ENCODE measurements at places on chromosomes 13 and 19.
A peak's percentile ranks its signal among the peaks of the same experiment; 100 is the strongest.

- peak overlapping the region; percentile 61 for H3K4me3 ChIP-seq
- DNase-seq, result no peak
- no peak overlapping the region for H3K27ac ChIP-seq
- H3K4me1 ChIP-seq, result peaks cover 7% of the 10 kb centered on the region
- H3K27me3 ChIP-seq, result peaks cover 8% of the 10 kb centered on the region
These were observed 8.7 kb downstream of the FCAR start for GRCh38 chr19:54882758-54883157.

GRCh38 chr19:40549007-40549708 lies 27.5 kb upstream of the SHKBP1 start:
- H3K27me3 ChIP-seq, result peaks cover 42% of the 10 kb centered on the region
- no peak overlapping the region for H3K27ac ChIP-seq
- H3K4me1 ChIP-seq, result peaks cover 5% of the 10 kb centered on the region

DNA sequence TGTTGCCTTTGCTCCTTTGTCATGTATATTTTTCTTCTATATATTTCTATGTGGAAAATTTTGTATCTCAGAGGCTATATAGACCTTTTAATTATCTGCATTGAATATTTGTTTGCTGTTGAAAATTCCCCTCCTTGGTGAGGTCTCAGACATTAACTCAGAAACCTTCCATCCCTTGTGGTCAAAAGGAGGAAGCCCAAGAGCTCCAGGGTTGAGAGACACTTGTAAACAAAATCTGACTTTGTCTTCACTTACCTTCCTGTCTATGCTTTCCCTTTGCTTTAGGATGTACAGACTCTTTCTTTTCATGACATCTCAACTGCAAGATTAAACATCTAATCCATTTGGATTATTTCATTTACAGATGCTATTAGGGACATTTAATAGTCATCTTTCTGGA lies 157.5 kb downstream of the PCDH20 start:
- DNase-seq, result no peak
- no peaks in the 10 kb centered on the region for H3K27me3 ChIP-seq
- H3K4me1 ChIP-seq, result no peaks in the 10 kb centered on the region
- H3K27ac ChIP-seq, result no peak overlapping the region
- no peak overlapping the region for H3K4me3 ChIP-seq

DNA sequence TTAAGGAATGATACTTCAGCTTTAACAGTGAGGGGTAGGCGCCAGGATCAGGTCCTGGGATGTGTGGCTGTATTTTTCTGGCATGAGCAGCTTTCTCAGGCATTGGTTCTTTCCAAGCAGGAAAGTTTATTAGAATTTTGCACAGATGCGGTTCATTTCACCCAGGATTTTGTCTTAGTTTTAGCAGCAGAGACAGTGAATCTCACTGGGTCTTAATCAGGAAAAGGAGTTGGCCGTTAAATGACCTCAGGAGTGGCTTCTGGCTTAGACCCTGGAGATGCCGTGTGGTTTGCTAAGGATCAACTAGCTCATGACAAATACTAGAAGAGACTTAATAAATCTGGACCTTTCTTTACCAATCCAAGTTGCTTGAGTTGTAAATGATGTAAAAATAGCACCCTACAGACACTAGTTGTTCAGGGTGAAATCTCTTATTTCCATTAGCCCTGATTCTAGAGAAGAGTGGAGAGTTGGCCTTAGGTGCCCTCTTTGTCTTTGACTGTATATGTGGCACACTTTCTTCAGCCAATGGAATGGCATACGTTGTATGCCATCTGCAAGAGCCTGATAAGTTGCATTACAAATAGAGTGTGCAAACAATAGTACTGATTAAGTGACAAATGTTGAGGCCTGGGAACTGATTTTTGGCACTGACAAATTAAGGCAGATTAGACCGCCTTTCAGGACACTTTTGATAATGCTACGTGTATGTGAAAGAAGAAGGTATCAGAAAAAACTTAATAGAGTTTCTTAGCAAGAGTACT lies 34.0 kb downstream of the LRCH1 start:
- H3K27ac ChIP-seq, result no peak overlapping the region
- peaks cover 3% of the 10 kb centered on the region for H3K27me3 ChIP-seq
- H3K4me1 ChIP-seq, result peaks cover 16% of the 10 kb centered on the region
- no peak for DNase-seq
- H3K4me3 ChIP-seq, result no peak overlapping the region
- no peaks in the 10 kb centered on the region for H3K36me3 ChIP-seq

DNA sequence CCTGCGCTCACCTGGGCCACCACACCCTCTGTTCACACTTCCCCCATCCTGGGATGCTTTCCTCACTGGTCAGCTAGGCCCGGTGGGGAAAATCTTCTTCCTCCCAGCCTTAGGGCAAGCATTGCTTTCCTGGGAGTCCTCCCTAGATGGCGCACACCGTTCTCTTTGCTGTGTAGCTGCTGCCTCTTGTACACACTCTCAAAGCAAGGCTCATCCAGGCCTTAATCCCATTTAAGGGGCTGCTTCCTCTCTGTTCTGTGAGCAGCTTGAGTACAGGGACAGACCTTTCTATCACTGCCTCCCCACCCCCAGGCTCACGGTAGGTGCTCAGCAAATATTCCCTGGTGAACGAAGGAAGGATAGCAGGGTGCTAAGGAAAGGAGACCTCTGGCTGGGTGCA lies 11.1 kb downstream of the SLC7A10 start:
- H3K4me1 ChIP-seq, result no peaks in the 10 kb centered on the region
- H3K27me3 ChIP-seq, result no peaks in the 10 kb centered on the region
- no peak overlapping the region for H3K4me3 ChIP-seq
- H3K36me3 ChIP-seq, result no peaks in the 10 kb centered on the region
- H3K27ac ChIP-seq, result no peak overlapping the region

GRCh38 chr19:44876930-44877535 lies 14.0 kb upstream of the TOMM40 start:
- H3K27ac ChIP-seq, result no peak overlapping the region
- H3K27me3 ChIP-seq, result no peaks in the 10 kb centered on the region
- DNase-seq, result no peak
- peaks cover 1% of the 10 kb centered on the region for H3K4me1 ChIP-seq
- no peak overlapping the region for H3K4me3 ChIP-seq

- peak overlapping the region; percentile 98 for H3K27ac ChIP-seq
- peaks cover 17% of the 10 kb centered on the region for H3K4me1 ChIP-seq
- H3K36me3 ChIP-seq, result peaks cover 55% of the 10 kb centered on the region
These were observed 278 bp upstream of the ZNF274 start for GRCh38 chr19:58182577-58182988.

DNA sequence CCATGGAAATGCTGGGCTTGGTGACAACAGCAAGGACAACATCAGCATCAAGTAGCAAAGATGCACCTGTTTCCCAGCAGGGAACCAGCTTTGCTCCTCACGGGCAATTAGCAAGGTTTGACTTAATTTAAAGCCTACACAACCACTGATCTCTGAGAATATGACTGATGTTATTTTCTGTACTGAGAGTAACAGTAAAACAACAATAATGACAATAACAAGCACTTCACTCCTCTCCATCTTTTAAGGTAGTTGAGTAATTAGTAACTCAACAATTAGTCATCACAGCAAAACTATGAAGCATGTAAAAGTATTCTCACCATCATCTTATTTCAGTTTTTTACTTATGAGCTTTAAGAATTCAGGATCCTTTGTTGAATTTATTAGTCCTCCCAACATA lies 37.3 kb downstream of the ENOX1 start:
- no peak overlapping the region for H3K4me3 ChIP-seq
- no peak for DNase-seq
- H3K27me3 ChIP-seq, result no peaks in the 10 kb centered on the region
- H3K27ac ChIP-seq, result no peak overlapping the region
- H3K36me3 ChIP-seq, result no peaks in the 10 kb centered on the region

- H3K4me1 ChIP-seq, result no peaks in the 10 kb centered on the region
- H3K36me3 ChIP-seq, result no peaks in the 10 kb centered on the region
- no peak for DNase-seq
- H3K4me3 ChIP-seq, result no peak overlapping the region
- no peak overlapping the region for H3K27ac ChIP-seq
These were observed 1537.4 kb downstream of the SLITRK1 start for GRCh38 chr13:82344867-82345266.

DNA sequence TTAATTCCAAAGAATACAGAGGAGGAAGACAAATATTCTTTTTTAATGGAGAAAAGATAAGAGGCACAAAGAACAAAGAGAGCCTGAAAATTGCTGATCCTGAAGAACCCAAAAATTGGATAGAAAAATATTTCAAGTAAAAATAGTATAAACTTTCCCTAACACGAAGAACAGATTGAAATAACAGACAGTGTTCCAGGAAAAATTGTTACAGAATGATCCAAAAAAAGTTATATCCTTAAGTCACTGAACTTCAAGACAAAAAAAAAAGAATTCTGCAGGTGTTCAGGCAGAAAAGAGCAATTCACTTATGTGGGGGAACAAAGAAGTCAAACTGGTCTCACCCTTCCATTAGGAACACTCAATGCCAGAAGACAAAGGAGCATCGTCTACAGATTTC lies 160.2 kb downstream of the KLF12 start:
- peaks cover 19% of the 10 kb centered on the region for H3K36me3 ChIP-seq
- no peak overlapping the region for H3K4me3 ChIP-seq
- no peaks in the 10 kb centered on the region for H3K27me3 ChIP-seq

DNA sequence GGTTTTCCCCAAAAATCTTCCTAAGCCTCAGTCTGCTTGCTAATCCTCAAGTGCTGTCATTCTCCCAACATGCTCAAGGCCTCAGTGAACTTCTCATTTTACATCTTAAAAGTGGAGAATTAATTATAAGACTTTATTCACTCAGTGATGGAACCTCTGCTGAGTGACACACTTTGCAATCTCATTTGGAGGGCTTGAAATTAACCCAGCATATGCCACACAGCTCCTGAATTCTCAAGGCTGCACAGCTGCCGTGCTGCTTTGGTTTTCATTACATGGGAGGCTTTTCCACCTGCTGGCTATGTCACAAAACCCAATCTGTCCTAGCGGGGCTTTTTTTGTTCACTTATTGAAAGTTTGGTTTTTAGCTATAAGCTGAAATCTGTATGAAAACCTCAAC lies 28.3 kb upstream of the SERPINE3 start:
- H3K36me3 ChIP-seq, result no peaks in the 10 kb centered on the region
- peaks cover 11% of the 10 kb centered on the region for H3K27me3 ChIP-seq
- H3K4me3 ChIP-seq, result no peak overlapping the region
- H3K27ac ChIP-seq, result no peak overlapping the region

GRCh38 chr13:45108716-45109101 lies 11.6 kb upstream of the GTF2F2 start:
- no peak overlapping the region for H3K27ac ChIP-seq
- H3K27me3 ChIP-seq, result peaks cover 7% of the 10 kb centered on the region
- no peak for DNase-seq
- no peak overlapping the region for H3K4me3 ChIP-seq

DNA sequence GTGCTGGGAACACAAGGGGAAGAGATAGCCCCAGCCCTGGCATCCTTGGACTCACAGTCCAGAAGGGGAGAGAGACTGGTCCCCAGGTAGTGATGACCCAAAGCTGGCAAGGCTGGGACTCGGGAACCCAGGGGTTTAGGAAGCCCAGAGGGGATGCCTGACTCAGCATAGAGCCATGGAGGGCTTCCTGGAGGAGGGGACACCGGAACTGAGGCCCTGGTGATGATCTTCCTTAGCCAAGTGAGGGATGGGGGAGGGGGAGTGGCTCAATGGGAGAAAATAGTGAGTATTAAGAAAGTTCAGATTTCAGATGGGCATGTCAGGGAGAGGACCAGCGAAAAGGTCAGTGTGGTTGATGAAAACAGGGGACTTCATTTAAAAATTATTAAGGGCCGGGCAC lies 26.8 kb downstream of the EXOC3L2 start:
- no peak overlapping the region for H3K4me3 ChIP-seq
- H3K27me3 ChIP-seq, result peaks cover 42% of the 10 kb centered on the region
- no peaks in the 10 kb centered on the region for H3K36me3 ChIP-seq
- no peaks in the 10 kb centered on the region for H3K4me1 ChIP-seq

- no peak overlapping the region for H3K4me3 ChIP-seq
- no peaks in the 10 kb centered on the region for H3K36me3 ChIP-seq
- DNase-seq, result no peak
- no peaks in the 10 kb centered on the region for H3K4me1 ChIP-seq
- H3K27me3 ChIP-seq, result no peaks in the 10 kb centered on the region
These were observed 855.6 kb downstream of the EFNB2 start for GRCh38 chr13:105679838-105680237.

DNA sequence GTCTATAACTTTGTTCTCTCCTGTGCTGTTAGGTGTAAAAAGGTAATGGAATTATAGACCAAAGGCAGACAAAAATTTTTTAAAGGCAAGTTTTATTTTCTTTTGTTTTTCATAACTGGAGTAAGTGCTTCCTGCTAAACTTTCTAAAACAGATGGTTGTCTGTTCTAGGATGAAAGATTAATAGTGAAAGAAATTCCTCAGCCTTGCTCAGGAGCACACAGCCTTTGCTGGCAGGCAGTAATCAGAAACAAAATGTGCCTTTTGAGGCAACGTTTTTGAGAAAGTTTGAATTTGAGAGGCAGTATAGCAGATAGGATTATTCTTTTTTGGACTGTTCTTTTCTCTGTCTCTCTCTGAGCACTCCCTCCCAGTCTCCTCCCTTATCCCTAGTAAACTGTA lies 2749.5 kb downstream of the PCDH9 start:
- no peak for DNase-seq
- H3K27ac ChIP-seq, result no peak overlapping the region
- no peaks in the 10 kb centered on the region for H3K36me3 ChIP-seq
- no peaks in the 10 kb centered on the region for H3K27me3 ChIP-seq
- no peak overlapping the region for H3K4me3 ChIP-seq

DNA sequence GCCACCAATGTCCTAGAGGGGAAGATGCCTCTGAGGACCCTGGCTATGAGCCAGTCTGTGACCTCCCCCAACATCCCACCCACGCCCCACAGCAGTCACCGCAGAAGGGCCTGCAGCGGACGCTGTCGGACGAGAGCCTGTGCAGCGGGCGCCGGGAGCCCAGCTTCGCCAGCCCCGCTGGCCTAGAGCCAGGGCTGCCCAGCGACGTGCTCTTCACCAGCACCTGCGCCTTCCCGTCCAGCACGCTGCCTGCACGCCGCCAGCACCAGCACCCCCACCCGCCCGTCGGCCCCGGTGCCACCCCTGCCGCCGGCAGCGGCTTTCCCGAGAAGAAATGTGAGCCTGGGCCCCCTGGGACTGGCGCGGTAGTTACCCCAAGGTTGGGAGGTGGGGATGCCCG lies 30.6 kb downstream of the DPF1 start:
- H3K36me3 ChIP-seq, result no peaks in the 10 kb centered on the region
- no peak overlapping the region for H3K27ac ChIP-seq
- no peaks in the 10 kb centered on the region for H3K4me1 ChIP-seq
- no peaks in the 10 kb centered on the region for H3K27me3 ChIP-seq
- no peak for DNase-seq
- H3K4me3 ChIP-seq, result no peak overlapping the region

- peaks cover 7% of the 10 kb centered on the region for H3K4me1 ChIP-seq
- H3K36me3 ChIP-seq, result no peaks in the 10 kb centered on the region
- peak; percentile 80 for DNase-seq
- H3K27me3 ChIP-seq, result no peaks in the 10 kb centered on the region
These were observed 9.3 kb downstream of the HOOK2 start for GRCh38 chr19:12766051-12766521.

GRCh38 chr13:112880976-112881540 lies 88.0 kb upstream of the MCF2L start:
- no peaks in the 10 kb centered on the region for H3K4me1 ChIP-seq
- H3K36me3 ChIP-seq, result peaks cover 3% of the 10 kb centered on the region
- no peaks in the 10 kb centered on the region for H3K27me3 ChIP-seq
- H3K27ac ChIP-seq, result no peak overlapping the region
- no peak for DNase-seq

All from T-helper 2 cell treated with Interferon-gamma antibody and Interleukin-4, amounts not matched to agents 5 μg/mL and 100 μg/mL, for 36 hours (primary cell).